ENCODE measurements at places on chromosomes 2 and 18.

GRCh38 chr2:85733121-85733960 lies 20.4 kb upstream of the ATOH8 start:
- DNase-seq, result no peak

GRCh38 chr2:160271171-160272086 lies 71.4 kb upstream of the ITGB6 start:
- no peak for DNase-seq

DNA sequence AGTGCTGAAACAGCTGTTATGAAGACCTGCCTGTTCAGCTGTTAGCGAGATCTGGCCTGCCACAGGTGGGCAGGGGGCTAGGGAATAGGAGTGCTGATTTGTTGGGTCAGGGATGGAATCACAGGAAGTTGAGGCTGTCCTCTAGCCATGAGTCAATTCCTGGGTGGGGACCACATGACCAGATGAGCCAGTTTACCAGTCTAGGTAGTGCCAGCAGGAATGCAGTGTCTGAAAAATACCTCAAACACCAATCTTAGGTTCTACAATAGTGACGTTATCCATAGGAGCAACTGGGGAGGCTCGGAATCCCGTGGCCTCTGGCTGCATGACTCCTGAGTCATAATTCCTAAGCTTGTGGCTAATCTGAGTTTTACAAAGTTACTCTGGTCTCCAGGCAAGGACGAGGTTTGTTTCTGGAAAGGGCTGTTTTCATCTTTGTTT lies 44.9 kb downstream of the DYSF start:
- DNase-seq, result no peak

DNA sequence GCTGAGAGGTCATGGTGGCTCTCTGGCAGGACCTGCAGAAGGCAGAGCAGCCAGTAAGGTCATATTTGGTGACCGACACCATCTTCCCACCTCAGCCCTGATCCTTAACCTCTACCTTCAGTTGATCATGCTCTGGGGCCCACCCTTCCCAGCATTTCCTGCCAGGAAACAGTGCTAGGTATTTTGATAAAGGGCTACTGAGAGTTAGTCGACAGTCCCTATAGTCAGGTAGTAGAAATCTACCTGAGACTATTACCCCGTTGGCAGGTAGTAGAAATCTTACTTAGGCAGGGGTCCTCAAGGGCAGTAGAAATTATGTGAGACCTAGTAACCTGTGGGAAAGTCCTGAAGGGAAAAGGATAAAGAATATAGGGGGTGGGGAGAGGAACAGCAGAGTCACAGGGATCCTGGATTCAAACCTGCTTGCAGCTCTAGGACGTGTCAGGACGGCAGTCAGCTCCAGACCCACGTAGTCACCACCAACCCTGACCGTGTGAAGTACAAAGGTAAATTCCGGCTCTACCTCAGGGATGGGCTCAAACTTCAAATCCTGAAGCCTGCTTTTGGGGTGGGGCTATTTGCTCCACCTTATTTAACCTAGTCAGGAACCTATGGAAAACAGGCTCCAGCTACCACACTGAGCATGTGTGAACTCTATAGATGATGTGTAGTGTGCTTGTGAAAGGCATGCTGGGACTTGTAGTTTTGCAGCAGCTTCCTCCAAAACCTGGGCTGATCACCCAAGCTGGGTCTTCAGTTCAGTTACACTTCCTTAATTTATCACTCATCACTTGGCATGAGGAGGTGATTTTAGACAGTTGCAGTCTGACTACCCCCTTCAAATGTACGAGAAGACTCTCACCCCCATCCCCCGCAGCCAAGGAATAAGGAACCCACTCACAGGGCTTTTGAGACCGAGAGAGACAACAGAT lies at the start of gene DQX1:
DQX1 (minus strand) TSS at position 515 of the 932 bp plus-strand sequence; CDS start at position 13, 502 bp downstream.
- DNase-seq, result no peak

GRCh38 chr2:197238043-197238365 lies 72.6 kb downstream of the ANKRD44 start:
- DNase-seq, result no peak

DNA sequence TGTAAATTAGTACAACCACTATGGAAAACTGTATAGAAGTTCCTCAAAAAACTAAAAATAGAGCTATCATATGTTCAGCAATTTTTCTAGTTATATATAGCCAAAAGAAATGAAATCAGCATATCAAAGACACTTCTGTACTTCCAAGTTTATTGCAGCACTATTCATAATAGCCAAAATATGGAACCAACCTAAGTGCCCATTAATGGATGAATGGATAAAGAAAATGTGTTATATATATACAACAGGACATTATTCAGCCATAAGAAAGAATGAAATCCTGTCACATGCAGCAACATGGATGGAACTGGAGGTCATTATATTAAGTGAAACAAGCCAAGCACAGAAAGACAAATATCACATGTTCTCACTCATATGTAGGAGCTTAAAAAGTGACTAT lies 112.6 kb downstream of the MDH1 start:
- DNase-seq, result no peak

GRCh38 chr2:173043897-173044519 lies 31.6 kb upstream of the MAP3K20 start:
- DNase-seq, result no peak

GRCh38 chr18:62332431-62332830 lies 7.3 kb downstream of the TNFRSF11A start:
- no peak for DNase-seq

GRCh38 chr2:222851956-222852617 lies 8.7 kb upstream of the ACSL3 start:
- DNase-seq, result no peak

DNA sequence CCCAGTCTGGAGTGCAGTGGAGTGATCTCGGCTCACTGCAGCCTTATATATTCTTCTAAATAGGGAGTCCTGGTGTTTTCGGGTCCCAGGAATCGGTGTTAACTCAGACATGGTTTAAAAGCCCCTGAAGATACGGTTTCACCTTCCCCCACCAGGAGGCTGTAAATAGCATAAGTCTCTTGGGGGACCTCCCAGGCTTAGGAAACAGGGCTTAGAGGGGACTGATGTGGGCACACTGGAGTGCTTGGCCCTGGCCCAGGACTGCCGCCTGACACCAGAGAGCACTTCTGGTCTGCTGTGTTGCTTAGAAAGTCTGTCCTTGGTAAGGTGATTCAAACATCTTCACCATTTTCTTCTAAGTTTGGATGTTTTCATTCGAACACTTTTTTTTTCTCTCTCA lies 39.7 kb upstream of the MAP4K4 start:
- no peak for DNase-seq

Measured in stimulated activated CD4-positive, alpha-beta T cell treated with anti-CD3 and anti-CD28 coated beads, Interleukin-15, amount 100 ng/mL, for 48 hours (primary cell).